ENCODE measurements at places on chromosomes 2 and 18.
A peak's percentile ranks its signal among the peaks of the same experiment; 100 is the strongest.

DNA sequence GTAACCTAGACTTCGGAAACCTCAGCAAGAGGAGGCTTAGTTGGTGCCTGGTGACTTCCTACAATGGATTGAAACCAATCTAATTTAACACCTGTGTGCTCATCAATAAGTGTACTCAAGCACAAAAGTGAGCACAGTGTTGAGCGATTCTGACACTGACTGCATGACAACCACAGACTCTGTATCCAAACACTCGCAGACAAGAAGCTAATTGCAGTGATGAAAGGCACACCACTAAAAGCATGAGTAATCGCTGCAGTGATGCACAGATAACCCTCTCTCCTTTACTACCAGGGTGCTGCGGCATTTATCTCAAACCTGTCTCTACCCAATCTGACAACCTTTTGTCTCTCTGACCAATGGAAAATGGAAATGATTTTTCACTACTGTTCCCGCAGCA is 168.1 kb downstream of the AFF3 start:
- no peak for DNase-seq

DNA sequence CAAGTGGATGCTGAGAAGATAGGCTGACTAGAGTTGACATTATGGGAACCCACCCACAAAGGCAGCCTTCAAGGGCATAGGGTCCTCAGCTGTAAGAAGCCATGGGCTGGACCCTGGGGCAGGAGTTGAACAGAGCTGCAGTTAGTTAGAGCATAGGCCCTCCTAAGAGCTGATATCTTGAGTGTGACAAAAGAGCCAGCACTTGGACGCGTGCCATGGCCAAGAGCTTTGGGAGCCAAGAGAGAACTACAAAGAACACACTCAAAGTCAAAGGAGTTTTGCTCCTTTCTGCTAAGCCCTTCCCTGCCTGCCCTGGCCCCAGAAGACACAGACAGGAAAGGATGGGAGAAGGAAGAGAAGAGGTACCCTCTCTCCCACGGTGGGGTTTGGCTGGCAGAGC is 29.9 kb upstream of the AGAP1 start:
- no peak for DNase-seq

- no peak for DNase-seq
Measured at GRCh38 chr2:223835701-223836532, 1.5 kb downstream of the AP1S3 start.

GRCh38 chr2:239178484-239178883 is 222.3 kb downstream of the HDAC4 start:
- no peak for DNase-seq

DNA sequence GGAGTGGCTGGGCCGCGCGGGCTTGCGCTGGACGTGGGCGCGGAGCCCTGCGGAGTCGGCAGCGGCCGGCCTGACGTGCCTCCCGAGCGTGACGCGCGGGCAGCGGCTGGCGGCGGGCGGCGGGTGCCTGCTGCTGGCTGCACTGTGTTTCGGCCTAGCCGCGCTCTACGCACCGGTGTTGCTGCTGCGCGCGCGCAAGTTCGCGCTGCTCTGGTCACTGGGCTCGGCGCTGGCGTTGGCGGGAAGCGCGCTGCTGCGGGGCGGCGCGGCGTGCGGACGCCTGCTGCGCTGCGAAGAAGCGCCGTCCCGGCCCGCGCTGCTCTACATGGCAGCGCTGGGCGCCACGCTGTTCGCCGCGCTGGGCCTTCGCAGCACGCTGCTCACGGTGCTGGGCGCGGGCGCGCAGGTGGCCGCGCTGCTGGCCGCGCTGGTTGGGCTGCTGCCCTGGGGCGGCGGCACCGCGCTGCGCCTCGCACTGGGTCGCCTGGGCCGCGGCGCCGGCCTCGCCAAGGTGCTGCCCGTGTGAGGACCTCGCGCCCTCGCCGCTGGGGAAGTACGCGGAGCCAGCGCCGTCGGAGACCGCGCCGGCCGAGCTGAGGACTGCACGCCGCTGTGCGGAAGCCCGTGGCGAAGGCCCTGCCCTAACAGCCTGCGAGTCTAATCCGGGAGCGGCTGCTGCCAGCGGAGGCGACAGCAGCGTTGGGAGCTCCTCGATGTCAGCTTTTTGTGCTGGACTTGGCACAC is 526 bp downstream of the SFT2D3 start:
- peak; percentile 68 for DNase-seq

DNA sequence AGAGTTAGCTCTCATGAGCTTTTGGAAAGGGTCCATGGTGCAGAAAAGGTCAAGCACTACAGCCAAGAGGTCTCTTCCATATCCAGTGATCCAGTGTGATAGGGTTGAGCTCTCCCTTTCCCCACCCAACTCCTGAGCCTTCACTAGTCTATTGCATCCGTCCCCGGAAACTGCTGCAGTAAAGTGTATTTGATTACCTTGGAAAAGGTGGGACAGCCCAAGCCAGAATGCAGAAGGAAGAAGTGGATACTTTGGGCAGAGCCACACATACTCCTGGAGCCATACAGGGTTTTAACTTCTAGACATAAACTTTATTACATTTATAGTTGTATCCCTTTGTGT is 3.6 kb downstream of the PNKD start:
- DNase-seq = no peak

GRCh38 chr2:10449838-10450691 is 1.9 kb upstream of the ODC1 start:
- DNase-seq = no peak

GRCh38 chr2:31901900-31902299 is 108.9 kb downstream of the MEMO1 start:
- no peak for DNase-seq

GRCh38 chr2:44559108-44559507 is 197.4 kb downstream of the CAMKMT start:
- no peak for DNase-seq
